ENCODE measurements at places on chromosomes 7 and 10.

DNA sequence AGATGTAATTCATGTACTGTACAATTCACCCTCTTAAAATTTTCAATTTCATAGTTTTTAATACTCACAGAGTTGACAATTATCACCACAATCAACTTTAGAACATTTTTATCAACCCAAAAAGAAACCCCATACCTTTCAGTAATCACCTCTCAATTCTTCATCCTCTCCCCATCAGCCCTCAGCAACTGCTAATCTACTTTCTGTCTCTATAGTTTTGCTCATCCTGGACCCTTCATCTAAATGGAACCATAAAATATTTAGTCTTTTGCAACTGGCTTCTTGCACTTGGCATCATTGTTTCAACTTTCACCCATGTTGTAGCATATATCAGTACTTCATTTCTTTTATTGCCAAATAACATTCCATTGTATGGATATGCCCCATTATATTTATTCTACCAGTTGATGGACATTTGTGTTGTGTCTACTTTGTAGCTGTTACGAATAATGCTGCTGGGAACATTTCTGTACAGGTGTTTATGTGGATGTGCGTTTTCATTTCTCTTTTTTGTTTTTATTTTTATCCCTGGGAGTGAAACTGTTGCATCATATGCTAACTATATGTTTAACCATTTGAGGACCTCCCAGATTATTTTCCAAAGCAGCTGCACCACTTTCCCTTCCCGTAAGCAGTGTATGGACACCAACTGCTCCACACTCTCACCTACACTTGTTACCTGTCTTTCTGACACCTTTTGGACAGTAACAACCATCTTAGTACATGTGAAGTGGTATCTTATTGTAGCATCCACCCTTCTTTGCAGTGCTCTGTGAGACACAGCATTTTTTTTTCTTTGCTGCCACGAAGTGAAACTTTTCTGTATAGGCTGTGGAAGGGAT lies 65.4 kb upstream of the APBB1IP start:
- no peak for DNase-seq

- DNase-seq, result no peak
Observed at GRCh38 chr10:99435986-99436638, 5.7 kb upstream of the GOT1 start.

GRCh38 chr10:128390596-128390995 lies 264.4 kb upstream of the MKI67 start:
- DNase-seq, result no peak

GRCh38 chr10:72034040-72034499 lies 54.3 kb downstream of the SPOCK2 start:
- no peak for DNase-seq

- DNase-seq, result no peak
Observed at GRCh38 chr7:33107136-33108066, 1.8 kb downstream of the RP9 start.

GRCh38 chr7:150903606-150904005 lies 51.3 kb downstream of the AOC1 start:
- peak; percentile 66 for DNase-seq

DNA sequence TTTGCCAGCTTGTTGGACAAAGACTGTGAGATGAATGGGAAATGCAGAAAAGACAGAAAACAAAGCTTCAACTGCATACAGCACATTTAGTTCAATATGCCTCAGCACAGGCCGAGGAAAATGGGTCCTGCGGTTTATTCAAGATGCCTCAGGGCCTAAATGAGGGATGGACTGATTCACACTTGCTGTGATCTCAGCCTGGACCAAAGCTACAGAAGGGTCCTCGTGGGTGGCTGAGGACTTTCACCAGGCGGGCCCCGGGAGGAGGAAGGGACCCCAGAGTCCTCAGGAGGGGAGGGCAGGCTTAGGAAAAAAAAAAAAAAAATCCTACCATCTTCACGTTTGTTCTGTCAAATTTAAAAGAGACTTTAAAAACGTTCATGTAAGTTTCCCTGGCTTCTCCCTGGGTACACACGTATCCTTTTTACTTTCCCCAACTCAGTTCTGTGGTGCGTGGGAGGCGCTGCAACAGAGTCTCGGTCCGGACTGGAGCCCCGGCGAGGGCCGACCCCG lies 624 bp upstream of the ZNF783 start:
- peak; percentile 3 for DNase-seq

- DNase-seq, result no peak
Observed at GRCh38 chr7:4268040-4268965, 413.8 kb upstream of the FOXK1 start.

DNA sequence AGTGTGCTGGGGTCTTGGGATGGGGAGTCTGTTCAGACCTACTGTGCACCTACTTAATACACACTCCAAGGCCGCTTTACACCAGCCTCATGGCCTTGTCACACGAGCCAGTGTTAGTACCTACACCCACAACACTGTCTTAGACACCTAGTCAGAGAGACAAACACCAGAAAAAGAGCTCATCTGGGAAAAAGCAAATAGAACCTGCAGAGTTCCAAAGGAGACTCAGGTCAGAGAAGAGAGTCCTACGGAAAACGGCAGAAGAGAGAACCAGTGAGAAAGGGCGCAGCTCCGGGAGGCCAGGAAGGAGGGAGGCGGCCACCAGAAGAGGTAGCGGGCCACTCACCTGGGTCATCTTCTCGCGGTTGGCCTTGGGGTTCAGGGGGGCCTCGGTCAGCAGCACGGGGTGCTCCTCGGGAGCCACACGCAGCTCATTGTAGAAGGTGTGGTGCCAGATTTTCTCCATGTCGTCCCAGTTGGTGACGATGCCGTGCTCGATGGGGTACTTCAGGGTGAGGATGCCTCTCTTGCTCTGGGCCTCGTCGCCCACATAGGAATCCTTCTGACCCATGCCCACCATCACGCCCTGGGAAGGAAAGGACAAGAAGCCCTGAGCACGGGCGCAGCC lies 105.3 kb upstream of the TNRC18 start:
- peak; percentile 43 for DNase-seq

- no peak for DNase-seq
Observed at GRCh38 chr7:37371755-37372154, 76.9 kb downstream of the ELMO1 start.

GRCh38 chr10:43942096-43942850 lies 293.6 kb upstream of the ZNF32 start:
- DNase-seq, result no peak

- no peak for DNase-seq
Observed at GRCh38 chr10:77981281-77981680, 48.0 kb downstream of the POLR3A start.

DNA sequence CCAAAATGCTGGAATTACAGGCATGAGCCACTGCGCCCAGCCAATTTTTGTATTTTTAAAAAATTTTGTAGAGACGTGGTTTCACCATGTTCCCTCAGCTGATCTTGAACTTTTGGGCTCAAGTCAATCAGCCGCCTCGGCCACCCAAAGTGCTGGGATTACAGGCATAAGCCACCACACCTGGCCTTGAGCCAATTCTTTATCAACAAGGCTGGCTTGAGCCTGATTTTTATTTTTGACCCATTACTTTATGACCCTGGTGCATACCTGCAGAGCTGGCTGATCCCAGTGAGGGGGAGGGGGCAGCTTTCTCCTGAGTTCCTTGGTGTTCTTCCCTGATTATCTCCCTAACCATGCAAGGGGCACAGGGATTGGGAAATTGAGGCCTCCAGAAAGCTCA lies 15.8 kb upstream of the CPA1 start:
- no peak for DNase-seq

GRCh38 chr10:78476156-78476555 lies 442.5 kb downstream of the RPS24 start:
- DNase-seq, result no peak

DNA sequence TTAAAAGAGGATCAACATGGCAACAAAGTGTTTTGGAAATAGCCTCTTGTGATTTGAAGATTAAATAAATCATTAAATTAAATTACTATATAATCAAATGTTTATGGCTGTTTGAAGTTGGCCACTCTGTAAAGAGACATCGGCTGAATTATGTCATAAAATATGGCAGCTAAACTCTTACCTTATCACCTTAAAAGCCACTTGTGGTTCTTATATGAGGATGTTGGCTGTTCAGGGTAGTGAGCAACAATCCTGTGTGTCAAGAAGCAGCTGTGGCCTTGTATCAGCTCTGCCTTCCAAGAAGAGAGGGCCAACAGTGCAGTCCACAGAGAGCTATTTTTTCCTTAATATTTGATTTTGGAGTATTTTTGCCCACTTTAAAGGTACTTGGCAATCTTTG lies 113.4 kb upstream of the CDK6 start:
- DNase-seq, result no peak

DNA sequence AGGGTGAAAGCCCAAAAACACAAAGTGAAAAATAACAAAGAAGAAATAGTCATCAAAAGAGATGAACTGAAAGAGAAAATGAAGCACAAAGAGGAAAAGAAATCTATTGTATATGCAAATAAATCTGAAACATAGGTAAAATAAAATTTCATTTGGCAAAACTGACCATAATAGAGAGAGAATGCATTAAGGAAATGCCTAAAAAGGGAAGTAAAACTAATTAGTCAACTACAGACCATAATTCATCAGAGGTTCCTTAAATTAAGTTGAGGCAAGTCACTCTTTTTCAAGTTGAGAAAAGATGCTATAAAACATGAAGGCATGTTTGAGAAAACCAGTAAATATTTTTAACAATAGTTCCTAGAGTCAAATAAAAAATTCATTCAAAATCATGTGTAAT lies 233.3 kb downstream of the LRRN3 start:
- no peak for DNase-seq

DNA sequence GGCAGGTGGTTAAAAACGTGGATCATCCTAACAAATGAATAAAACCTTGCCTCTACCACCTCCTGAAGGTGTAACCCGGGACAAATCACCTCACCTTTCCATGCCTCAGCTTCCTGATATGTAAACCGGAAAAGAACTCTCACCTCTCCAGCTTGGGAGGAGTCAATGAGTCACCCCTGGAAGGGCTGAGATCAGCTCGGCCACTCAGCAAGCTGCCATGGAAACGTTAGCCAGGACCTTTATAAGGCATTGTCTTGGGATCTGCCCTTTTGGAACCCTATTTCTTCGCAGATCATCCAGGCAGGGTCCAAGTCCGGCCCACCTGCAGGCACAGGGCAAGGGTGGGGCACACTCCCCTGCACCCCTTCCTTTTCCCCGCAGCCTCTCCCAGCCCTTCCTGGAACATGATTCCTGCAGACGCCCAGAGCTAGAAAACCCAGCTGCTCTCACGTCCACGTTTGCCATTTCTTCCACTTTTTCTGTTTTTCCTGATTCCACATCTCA lies 81.6 kb upstream of the PFKP start:
- DNase-seq, result no peak

DNA sequence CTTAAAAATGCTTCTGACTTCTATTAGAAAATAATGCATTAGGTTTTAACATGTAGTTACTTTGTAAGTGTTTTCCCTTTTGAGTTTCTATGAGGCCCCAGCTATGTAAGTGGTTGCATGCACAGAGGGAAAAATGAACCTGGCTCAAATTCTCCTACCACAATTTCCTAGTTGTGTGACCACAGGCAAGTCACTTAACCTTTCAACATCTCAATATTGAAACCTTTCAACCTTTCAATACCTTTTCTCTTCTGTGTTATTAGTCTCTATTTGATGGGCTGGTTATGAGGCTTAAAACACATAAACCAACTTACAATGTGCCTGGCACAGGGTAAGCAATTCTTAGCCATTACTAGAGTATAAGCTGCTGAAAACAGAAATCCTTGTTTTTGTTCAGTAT lies 203.0 kb downstream of the KCND2 start:
- no peak for DNase-seq

- DNase-seq, result no peak
Observed at GRCh38 chr7:2405601-2406345, 2.4 kb downstream of the CHST12 start.

GRCh38 chr10:116268976-116269375 lies 4.0 kb downstream of the GFRA1 start:
- DNase-seq, result no peak

DNA sequence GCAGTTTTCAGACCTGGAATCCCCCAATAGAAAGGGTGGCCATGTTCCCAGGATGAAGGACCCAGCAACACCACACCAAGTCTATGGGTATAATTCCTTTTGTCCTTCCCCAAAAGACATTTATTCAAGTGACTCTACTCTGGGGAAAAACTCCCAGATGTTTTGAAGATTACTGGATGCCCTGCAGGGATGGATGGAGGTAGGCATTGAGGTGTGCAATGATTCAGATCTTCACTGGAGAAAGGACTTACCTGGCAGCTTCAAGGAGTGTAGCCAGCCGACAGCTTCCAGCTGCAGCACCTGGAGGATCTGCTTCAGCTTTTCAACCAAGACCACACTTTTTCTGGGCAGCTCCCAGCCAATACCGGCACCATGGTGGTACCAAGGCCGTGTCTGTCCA lies 172.0 kb downstream of the BAMBI start:
- no peak for DNase-seq

GRCh38 chr10:127977357-127978009 lies 70.6 kb downstream of the PTPRE start:
- DNase-seq, result peak; percentile 88

- no peak for DNase-seq
Observed at GRCh38 chr7:153297141-153297540, 537.6 kb downstream of the ACTR3B start.

- DNase-seq, result no peak
Observed at GRCh38 chr10:127976701-127977356, 69.9 kb downstream of the PTPRE start.

DNA sequence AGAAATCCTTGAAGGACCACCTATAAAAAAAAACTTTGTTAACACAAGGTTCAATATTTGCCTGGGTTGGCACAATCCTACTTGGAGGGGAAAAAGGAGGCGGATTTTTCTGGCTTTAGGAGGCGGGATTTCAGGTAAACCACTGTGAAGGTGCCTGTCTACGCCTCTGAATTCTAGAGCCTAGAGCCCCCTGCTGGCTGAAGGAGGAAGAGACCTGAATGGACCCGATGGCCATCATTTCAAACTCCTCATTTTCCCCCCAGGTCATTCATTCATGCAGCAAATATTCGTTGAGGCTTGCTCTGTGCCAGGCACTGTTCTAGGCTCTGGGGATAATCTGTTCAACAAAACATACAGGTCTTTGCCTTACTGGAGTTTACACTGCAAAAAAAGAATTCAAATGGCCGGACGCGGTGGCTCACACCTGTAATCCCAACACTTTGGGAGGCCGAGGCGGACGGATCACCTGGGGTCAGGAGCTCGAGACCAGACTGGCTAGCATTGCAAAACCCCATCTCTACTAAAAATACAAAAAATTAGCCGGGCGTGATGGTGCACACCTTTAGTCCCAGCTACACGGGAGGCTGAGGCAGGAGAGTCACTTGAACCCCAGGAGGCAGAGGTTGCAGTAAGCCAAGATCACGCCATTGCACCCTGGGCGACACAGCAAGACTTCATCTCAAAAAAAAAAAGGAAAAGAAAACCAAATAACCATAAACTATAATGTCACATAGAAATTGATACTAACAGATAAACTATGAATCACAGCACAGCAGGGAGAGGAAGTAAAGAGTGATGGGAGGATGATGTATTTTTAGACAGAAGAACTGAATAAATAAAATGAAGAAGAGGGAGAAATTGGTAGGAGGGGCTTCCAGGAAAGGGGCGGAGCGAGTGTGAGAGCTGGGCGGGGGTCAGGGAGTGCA lies 90.1 kb upstream of the NFE2L3 start:
- no peak for DNase-seq

DNA sequence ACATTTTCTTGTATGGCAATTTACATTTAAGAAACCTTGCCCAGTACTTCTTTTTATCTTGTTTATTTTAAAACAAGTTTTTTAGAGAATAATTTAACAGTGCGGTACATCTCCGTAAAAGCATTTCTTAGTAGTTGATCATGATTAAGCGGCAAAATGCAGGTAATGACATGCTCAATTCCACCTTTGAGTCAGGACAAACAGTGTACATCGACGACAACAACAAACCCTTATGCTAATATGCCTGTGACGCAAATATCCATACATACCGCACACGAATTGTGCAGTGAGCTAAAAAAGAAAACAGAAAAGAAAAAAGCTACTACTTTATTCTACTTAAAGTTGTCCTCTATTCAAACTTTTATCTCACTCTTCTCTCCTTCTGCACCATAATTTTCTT lies 1.9 kb downstream of the MAGI2 start:
- DNase-seq, result no peak

All from anterior cingulate cortex (tissue), 58 donors.